ENCODE measurements at places on chromosomes 2 and 18.

DNA sequence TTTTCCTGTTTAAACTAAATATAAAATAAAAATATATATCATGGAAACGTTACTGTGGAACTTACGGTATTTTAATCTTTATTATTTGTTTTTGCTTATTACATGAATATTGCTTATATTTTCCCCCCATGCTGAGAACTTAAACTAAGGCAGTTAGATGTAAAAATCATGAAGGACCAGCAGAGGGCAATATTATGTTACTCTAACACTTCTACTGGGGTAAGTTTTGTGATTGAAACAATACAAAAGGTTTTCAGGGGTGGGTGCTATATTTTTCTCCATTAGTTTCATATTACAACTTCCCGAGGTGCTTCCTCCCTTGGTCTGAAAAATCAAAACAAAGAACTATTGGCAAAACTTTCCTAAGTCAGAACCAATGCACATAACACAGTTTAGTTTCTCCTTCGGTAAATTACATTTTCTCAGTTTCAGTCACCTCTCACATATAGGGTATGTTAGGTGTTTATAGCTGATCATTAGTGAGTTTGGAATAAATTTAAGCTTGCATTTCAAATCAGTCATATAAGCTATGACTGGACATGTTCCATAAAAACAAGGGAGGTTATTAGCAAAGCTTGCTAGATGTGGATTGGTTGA, 54.8 kb downstream of the ZNF407 start:
- no peak for DNase-seq

GRCh38 chr2:191023235-191023679, 9.3 kb upstream of the STAT1 start:
- DNase-seq, result no peak

- no peak for DNase-seq
Measured at GRCh38 chr18:66066191-66066590, 315.4 kb downstream of the CDH7 start.

DNA sequence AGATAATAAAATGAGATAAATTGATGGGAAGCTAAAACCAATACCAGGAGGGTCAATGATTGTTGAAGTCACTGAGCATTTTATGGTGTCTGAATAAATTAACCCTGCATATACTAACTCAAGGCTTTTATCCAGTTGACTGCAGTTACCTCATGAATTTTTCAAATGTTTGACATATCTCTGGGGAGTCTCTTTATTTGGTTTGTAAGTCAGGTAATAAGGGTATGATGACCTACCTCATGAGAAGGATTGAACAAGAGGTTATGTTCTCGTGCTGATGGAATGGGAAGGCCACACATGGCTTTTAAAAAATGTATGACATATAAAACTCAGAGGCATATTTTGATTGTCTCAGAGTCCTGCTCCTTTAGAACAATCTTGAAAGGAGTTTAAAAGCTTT, 237.6 kb downstream of the THSD7B start:
- no peak for DNase-seq

DNA sequence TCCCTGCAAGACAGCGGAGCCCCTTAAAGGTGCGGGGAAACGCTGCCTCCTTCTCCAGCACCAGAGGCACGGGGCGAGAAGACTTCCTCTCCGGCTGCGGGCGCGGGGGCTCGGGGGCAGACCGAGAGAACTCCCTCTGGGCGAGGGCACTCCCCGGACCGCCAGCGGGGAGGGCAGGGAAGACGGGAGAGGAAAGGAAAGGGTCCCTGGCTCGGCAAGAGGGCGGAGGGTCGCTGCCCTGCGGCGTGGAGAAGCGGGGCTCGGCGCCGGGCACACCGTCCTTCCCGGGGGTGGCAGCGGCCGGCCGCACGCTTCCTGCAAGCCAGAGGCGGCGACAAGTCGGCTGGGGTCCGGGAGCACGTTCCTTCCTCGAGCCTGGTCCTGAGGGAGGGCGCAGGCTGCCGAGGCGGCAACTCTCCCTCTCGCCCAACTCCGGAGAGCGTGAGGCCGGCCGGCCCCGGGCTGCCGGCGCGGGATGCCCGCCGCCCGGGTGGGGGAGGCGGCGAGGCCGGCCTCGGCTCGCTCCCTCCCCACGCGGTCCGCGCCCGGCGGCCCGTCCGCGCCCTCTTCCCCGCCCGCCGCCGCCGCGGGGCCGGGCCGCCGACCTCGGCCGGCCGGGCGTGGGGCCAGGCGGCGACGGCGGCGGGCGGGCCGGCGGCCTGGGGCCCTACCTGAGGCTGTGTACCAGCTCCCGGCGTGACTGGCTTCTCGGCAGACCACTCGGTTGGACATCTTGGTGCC, 1.1 kb downstream of the MEMO1 start:
- DNase-seq, result no peak

GRCh38 chr2:53949457-53949856, 21.3 kb downstream of the PSME4 start:
- DNase-seq, result no peak

DNA sequence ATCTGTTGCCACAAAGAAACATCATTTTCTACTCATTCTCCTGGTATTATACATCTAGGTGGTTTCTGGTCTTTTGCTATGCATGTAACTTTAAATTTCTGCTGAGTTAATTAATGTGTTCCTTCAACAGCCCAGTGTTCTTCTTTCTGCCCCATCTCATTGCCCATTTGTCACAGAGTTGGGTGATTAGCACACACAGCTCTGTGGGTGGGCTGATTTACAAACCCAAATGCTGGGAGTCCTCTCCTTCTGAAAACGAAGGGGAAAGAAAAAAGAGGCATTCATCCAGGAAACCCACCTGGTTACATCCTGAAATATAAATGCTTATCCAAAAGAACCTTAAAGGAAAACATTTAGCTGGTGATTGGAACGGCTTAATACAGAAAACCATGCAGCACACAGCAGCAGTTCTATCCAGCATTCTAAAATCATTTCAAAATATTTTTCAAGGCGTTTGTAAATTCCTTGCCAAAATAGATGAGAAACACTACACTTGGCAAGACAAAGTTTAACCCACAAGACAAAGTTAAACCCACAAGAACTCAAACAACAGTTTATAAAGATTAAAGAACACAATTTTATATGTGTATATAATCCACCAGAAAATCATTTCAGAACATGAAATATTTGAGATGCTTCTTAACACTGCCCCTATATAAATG, 177.9 kb downstream of the ANTXR1 start:
- no peak for DNase-seq

DNA sequence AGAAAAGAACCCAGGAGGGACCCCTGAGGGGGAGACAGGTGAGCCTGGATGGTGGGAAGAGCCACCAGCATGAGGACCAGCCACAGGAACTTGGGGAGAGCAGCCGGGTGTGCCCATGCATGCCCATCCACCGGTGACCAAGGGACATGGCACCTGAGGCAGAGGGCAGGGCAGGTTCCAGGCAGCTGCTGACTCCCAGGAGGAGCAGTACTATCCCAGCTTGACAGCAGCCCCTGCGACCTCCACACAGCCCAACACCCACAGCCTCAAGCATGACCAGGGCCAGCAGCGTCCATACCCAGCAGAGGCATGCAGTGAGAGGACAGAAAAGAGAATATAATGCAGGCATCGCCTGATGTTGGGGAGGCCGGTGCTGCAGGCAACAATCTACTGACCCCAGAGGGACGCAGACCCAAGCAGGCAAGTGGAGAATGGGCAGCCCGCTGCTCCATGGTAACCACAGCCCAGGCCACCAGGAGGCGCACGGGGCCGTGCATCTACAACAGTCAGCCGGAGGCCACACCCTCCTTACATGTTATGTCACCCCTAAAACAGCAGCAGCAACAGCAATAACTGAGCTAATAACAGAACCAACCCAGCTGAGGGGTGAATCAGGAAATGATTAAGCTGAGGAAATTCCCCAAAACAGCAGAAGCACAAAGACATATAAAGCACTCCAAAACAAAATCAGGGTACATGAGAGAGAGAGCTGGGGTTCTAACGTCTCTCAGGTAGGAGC, 44.1 kb downstream of the ANKMY1 start:
- peak; percentile 49 for DNase-seq

DNA sequence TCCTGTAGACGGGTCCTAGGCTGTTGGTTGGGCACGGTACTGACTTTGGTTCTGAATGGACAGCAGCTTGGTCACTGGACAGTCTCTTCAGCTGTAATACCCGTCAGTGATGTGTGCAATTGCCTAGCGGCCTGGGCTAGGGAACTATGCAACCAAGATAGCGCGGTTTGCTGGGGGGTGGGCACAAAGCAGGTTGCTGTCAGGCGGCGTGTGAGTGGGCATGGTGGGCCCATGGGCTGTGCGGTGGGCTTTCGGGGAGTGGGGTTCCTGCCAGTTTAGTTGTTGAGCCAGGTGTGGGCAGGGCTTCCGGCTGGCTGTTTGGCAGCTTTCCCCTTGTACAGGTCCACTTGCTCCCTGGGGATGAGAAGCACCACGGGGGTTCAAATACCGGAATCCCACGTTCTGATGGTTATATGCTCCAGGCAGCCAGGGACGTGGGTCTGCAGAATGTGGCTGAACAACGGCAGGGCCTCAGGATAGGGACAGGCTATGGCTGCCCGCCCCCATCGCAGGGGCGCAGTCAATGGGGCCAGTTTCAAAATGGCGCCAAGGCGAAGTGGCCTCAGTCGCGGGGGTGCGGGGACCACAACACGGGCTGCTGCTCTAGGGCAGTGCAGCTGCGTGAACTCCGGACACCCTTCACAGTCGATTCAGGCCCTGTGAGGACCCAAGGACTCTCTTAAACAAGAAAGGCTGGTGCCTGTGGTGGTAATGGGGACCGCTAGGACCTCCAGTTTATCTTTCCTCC, 407.5 kb upstream of the FIGN start:
- DNase-seq, result no peak

DNA sequence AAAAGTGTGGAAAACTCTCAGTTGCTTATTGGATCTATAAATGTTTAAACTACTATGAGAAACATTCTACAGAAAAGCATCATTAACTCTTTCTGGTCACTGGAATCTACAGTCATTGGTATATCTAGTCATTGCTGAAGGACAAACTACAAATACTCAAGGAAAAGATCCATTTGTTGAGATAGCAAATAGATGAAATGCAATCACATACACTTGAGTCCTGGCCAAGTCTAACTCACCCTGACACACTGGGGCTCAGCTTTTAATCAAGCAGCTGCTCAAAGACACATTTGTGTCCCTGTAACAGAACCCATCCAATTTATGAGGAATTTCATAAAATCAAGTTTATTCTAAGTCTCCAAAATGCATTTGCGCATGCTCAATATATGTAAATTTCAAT, 68.7 kb downstream of the CDH2 start:
- DNase-seq, result no peak

DNA sequence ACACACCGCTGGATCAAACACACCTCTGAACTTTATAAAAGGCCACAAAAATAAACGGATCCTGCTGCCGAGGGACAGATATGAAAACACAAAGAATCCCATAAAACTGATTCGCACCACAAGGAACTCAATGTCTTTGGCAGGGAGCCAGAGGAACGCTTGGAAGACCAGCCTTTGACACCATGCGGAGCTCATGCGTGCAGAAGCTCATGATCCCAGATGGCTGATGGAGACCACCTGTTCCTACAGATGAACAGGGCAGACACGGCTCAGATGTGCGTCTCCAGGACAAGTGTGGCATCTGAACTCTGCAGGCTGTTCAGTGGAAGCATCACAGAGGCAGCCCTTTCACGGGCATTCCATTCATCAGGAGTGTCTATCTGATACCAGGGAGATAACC, 24.9 kb downstream of the COPS9 start:
- no peak for DNase-seq

GRCh38 chr18:64203295-64203694, 54.4 kb upstream of the LINC00305 start:
- no peak for DNase-seq

GRCh38 chr2:11155381-11156035, at the start of gene SLC66A3:
SLC66A3 (plus strand) TSS chr2:11155467; CDS start chr2:11155547, 80 bp downstream.
- DNase-seq, result peak; percentile 72

DNA sequence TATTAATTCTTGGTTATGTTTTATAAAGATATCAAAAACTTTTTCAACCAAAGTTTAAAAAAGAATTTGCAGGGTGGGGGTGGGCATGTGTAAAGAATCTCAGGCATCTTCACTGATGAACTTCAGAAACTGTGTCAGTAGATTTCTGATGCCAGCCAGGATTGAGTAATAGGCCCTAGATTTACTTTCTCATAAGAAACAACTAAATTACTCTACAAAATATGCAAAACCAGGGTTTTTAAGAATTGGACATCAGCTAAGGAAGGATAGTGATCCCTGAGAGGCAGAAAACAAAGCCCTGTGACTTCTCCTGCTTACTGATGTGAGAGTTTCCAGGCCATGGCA, 11.9 kb upstream of the IL1R1 start:
- DNase-seq, result no peak

DNA sequence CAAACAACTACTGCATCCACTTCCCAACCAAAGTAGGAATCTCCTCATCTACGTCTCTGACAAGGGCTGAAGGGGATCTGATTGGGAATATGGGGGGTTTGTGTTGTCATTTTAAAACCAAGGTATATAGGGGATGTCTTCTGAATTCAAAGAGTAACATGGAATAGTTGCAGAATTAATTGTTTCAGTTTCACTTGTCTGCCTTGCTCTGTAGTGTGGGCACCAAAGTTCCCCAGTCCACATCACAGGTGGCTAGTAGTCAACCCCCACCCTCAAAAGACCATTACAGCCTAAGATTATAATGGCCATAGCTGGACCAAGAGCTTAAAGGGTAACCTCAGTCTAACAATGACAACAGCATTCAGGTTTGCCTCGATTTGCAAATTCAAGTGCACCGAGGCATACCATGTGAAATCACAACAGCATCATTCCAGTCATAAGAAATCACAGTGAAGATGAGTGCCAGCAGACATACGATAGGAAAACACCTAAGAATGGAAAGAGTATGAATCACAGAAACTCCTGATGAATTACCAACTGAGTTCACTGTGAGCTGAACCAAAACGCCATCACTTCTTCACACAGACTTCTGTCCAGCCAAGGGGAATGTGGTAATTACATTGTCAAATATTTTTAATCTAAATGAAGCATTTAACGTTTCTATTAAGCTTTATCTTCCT, 52.4 kb downstream of the MYO5B start:
- no peak for DNase-seq

- DNase-seq, result no peak
Measured at GRCh38 chr2:3575534-3576262, 638 bp downstream of the RPS7 start.

DNA sequence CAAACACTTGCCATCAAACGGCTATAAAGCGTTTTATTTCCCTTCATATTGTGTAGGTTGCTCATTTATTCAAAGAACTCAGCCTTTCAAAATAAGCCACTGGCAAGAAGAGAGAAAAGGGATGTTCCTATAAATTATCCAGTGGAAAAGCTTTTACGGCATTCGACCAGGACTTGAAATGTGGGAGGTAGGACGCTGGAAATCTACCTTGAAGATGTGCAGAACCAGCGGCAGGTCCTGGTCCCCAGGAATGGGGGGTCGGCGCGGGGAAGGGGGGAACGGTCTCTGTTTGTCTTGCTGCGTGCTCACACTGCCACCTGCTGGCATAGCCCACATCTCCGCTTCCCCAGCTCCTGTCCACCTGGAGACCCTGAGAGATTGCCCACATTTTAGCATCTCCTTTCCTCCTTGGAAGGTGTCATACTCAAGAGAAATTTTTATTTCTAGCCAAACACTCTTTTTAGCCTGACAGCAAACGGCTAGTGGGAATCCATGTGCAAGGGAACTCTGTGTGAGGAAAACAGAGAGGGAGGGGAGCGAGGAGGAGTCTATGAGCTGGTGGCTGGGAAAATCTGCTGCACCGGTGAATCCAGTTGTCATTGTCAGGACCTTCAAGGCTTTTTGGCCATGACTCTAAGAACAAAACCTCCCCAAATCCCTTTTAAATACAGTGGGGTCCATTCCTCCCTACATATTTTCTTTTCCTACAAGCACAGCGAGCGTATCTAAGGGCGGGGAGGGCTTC, 349.0 kb upstream of the PKDCC start:
- DNase-seq, result no peak

All from skeletal muscle cell (primary cell).